Body of pancreas (tissue), 4 donors: ENCODE measurements at places on chromosomes 12 and 14.

DNA sequence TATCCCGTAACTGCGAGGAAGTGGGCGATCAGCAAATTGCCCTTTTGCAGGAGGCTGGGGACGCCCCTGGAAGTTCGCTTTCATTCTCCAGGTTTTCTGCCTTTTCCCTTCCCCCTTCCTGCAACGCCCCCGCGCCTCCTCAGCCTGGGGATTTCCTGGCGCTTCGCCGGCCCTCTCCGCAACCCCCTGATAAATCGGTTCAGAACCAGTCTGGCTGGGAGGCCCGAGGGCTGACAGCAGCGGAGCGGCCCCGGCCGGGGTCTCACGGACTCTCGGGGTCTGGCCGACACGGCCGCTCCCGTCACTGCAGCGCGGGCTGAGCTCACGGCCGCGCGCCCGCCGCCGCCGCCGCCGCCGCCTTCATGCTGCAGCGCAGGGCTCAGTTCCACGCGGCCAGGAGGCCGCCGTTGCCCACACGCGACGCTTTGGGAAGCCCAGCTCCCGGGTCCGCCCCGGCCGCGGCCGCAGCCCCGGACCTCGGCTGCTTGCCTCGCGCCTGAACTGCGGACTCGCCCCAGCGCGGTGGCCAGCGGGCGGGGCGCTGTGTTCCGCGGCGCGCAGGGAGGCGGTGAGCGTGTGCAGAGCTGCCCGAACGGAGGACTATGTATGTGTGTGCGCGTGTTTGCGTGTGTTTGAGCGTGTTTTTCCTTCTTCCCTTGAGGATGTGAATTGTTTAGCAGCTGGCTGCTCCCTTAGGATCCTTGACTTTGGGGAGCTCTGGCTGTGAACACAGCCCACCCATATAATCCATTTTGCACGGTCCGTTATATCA, at the start of gene LRFN5:
Gene LRFN5 (plus strand): TSS at position 345 of the 772 bp plus-strand sequence.
- DNase-seq: peak; percentile 34

DNA sequence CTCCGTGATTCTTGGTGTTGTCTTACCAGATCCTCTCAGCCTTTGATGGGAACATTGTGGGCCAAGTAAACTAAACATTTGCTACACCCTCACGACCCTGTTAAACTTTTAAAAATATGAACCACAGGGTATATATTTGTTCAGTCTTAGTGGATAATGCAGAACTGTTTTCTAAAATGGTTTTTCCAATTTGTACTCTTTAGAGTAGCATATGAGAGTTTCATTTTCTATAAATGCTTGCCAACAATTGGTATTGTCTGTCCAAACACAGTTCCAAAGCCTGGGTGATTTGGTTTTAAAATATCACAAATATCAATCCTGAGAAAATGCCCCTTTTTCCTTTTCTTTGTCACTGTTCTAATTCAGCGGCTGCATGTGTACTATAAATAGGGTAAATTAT, 6.7 kb upstream of the IL22 start:
- no peak for DNase-seq

DNA sequence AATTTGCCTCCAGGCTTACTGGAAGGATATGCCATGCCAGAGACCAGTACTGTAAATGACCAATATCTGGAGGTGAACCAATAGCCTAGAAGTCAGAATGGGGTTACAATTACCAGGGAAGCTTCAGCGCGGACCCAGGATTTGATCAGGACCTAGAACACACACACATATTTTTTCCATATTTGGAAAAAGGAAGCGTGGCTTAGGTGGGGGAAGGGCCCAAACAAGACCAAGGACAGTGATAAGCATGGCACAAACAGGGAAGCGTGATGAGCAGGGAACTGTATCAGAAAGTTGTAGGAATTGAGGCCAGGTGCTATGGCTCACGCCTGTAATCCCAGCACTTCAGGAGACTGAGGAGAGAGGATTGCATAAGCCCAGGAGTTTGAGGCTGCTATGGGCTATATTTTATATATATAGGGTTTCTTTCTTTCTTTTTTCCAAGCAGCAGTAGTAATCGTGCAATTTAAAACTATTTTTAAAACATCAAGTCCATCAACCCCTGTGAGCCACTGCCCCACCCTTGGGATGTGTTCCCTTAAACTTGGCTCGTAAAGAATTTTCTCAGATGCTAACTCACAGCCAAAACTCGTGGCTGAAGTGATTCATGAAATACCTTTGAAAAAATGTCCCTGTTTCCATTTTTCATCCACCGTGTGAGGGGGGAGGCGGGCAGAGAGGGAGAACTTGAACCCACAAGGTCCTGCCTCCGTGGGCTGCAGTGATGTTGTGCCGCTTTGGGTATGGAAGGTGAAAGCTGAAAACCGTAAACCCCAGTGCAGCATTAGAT, 16.7 kb downstream of the HRK start:
- no peak for DNase-seq

GRCh38 chr12:13924286-13924685, 57.1 kb downstream of the GRIN2B start:
- no peak for DNase-seq

DNA sequence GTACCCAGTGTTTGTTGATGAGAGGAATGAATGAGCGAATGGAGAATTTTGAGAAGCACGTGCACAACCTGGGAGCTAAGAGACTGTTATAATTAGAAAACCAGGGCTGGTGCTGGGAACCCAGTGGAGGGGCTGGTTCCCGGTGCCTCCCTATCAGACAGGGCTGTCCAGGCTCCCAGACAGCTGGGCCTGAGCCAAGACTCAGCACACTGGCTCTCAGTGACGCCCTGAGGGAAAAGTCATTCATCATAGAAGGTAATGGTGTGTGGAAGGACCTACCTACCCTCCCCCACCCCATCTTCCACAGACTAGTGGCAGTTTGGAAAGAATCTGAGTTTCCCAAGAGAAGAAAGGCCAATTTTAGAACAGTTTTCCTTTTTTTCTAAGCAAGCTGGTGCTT, 34.7 kb downstream of the KCNA5 start:
- peak; percentile 56 for DNase-seq

DNA sequence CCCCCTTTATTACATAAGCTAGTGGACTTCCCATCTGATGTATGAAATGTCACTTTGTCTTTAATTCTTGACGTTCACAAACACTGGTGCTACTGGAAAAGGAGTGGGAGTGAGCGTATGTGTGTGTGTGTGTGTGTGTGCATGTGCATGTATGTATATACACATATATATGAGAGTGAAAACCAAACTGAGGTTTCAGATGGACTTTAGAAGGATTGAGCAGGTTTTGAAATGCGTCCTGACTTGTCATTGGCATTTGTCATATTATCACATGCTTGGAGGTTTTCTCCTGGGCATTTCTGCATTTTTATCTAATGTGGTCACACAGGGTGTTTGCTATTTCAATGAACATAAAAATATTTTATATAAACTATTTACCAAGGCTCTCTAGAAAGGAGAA, 1085.9 kb downstream of the BCL11B start:
- DNase-seq: no peak

DNA sequence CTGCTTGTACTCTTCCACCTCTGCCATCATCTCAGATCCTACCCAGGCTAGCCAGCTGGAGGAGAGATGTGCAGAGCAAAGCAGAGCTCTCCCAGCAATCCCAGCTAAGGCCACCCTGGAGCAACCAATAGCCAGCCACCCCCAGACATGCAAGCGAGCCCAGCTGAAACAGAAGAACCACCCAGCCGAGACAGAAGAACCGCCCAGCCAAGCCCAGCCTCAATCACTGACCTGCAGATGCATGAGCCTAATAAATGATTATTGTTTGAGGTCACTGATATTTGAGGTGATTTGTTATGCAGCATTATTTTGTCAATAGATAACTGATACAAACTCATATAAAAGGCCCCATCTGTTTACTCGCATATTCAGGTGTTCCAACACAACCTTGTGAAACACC, 106.3 kb downstream of the SCARB1 start:
- no peak for DNase-seq

GRCh38 chr12:62113366-62114011, 146.7 kb upstream of the USP15 start:
- DNase-seq: no peak

- peak; percentile 22 for DNase-seq
These were observed 18.1 kb downstream of the RFC5 start for GRCh38 chr12:118034429-118035189.

DNA sequence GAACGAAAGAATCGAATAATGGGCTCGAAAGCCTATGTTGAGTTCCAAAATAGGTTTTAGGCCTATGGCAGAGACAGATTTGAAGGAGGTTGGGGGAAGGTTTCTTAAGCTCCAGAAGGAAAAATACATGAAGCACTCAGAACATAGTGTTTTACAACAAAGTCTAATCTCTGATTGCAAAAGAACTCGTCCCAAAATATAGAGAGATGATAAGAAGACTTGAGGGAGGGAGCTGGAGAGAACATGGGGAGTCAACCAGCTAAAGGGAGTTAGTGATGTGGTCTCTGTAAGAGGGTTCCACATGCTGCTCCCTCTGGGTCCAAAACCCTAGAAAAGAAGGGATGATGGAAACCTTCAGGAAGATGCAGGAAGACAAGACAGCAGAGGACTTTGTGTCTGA, 54.8 kb upstream of the DAAM1 start:
- DNase-seq: no peak
